ENCODE measurements at places on chromosomes 7 and 10.

DNA sequence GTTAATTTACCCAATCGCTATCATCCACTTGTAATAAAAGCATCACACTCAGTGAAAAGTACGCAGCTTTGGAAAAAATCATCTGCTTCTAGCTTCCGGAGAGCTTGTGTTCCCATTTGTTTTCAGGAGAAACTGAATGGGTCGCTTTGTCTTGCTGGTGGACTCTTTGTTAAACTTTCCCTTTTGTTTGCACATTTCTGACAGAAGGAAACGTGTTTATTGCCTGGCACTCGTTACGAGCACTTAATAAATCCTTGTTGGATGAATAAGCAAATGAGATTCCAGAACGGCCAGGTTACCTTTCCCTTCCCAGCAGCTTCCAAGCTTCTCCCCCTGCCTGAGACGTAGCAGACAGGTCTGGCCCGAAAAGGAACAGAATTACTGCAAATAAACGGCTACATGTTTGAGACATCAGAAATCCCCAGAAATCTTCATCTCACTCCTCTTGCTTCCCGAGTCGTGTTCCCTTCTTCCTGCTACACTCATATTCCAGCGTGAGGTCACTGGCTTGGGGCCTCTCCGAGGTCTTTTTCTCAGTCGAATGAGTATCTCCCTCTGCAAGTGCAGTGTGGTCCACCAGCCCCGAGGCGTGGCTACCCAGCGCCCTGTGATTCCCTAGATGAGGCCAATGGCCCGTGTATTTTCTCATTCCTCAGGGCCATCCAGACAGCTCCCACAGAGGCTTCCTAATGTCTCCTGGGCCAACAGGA lies 167.2 kb downstream of the FRMD4A start:
- DNase-seq: no peak

- DNase-seq: no peak
These were observed 675 bp downstream of the ABRAXAS2 start for GRCh38 chr10:124802313-124802675.

GRCh38 chr10:36256166-36256565 lies 614.1 kb upstream of the FZD8 start:
- DNase-seq: no peak

GRCh38 chr7:112407261-112407660 lies 43.0 kb upstream of the IFRD1 start:
- DNase-seq: no peak

DNA sequence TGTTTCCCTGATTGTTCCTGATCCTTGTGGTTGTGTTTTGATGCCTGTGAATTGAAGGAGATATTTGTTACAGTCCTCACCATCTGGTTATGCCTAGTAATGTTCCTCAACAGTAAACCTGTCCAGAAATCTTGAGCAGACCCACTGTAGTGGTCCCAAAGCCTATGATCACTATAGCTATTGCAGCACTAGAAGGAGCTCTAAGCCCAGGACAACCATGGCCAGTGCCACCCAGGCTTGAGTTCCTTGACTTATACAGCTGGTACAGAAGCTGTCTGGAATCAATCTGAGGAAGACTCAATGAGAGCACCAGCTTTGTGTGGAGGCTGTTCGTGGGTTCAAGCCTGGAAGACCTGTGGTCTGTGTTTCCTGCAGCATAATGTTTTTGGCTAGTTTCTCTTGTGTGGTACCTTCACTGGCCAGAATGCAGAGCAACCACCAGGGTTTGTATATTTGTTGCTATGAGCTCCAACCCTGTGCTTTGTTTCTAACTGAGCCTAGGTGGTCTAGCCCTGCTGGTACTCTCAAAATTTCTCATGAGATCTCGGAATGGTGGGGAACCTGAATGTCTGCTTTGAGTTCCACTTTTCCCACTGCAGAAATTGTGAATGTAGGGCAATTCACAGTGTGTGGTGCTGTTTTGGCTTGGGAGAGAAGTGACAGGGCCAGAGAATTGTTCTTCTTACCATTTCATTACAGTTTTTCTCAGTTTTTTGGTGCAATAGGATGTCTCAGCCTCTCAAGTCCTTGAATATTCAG lies 355.2 kb downstream of the SUGCT start:
- no peak for DNase-seq

- DNase-seq: no peak
These were observed 74.5 kb downstream of the HPSE2 start for GRCh38 chr10:99161165-99161564.

DNA sequence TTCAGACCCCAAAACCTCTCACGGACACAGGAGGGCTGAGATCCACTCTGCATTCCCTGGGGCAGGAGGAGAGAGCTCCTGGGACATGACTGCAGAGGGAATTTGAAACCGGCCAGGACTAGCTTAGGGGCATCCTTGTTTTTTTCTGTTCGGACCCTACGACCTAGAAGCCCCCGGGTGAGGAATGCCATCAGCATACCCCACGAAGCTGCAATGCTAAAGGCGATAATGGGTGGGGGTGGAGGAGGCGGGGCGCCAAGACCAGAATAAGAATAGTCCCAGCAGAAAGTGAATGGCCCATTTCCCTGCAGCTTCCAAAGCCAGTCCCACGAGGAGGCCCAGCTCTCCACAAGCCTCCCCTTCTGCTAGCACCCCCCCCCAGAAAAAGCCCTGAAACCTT lies 4.0 kb downstream of the PDGFA start:
- DNase-seq: no peak

DNA sequence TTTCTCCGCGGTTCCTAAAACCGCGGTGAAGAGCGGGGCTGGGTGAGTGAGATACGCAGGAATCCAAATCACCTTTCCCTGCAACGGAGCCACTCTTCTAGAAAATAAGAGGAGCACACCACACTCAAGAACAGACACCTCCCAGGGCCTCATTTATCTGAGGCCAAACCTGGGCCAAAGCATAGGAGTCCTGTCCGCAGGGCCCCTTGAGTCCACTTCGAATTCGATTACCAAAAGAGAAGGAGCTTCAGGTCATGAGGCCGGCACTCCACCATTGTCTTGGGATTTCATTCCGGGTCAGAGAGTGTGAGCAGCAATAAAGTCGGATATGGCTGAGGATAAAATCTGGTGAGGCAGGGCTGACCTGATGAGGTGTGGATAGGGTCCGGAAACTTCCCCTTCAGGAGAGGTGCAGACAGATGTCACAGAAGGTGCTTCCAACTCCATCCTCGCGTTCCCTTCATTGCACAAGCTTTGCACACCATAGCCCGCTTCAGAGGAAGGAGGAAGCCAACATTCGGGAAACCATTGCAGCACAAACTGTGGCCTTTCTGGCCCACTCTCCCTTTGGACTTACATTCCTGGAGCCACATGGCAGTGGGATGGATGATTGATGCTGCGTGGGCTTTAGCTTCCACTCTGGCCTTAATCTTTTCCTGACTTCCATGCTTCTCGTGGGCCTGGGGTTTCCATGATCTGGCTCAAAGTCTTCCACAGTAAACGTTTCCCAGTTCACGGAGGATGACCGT lies 27.2 kb upstream of the ZNF273 start:
- DNase-seq: no peak

GRCh38 chr7:2800931-2801688 lies 43.0 kb downstream of the GNA12 start:
- DNase-seq: no peak

GRCh38 chr7:103687951-103688350 lies 241.9 kb upstream of the SLC26A5 start:
- no peak for DNase-seq

GRCh38 chr7:151896486-151896885 lies 19.6 kb upstream of the PRKAG2 start:
- no peak for DNase-seq

DNA sequence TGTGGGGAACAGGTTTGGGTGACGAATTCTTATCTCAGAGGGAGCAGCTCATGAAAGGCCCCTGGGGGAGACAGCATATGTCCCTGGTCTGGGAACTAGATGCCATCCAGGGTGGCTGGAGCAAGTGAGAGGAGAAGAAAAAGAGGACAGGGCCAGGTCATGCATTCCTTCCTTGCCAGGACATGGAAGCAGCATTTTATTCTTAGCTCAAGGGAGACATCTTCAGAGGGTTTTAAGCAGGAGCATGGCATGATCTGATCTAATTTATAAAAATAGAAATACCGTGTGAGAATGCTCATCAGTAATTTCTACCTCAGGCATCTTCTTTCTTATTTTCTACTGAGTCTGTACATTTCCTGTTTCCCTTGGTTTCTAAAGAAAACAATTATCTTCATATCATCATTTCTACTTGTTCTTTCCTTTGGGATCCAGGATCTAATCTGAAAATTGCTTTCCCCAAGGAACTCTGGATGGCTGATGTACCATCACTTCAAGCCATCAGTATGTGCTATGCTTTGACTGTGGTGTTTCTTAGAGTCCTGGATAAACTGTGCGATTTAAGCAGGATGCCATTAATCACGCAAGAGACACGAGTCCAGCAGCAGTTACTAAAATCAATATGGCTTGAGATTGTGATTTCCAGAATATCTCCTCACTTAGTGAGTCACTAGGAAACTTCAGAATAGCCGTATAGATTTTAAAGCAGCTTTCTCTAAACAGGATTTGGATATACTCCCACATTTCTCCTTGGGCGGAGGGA lies 386.2 kb downstream of the GALNT17 start:
- no peak for DNase-seq

- DNase-seq: no peak
These were observed 67.7 kb upstream of the TMEM72 start for GRCh38 chr10:44843484-44843883.

DNA sequence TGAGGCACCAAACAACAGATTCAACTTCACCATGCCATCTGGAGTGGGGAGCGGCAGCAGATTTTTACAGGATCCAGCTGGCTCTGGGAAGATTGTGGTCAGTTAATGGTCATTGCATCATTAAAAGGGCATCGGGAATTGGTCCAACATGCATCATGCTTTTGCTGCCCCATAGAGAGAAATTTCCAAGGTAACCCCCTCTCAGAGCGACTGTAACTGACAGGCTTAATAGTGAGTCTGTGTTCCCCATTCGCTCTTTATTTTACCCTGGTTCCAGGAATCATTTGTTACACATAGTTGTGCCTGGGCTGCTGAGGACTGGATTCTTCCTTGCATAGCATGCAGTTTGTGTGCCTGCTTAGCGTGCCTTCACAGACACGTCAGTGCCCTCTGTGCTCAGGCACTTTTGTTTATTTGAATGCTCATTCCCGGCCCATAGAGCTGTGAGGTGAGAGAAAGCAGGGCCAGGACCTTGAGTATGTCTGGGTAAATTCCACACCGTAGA lies 49.9 kb downstream of the CDHR3 start:
- no peak for DNase-seq

Data from NCI-H510A treated with DMSO at 0.1 percent for 48 hours (cell line).